ENCODE measurements at places on chromosomes 1 and 21. TPM values are rescaled to one million over a fixed set of nuclear protein-coding genes. Genes with fewer than 3 reads are reported as not detected.

Gene OTUD7B
- total RNA-seq = 18.5 TPM

Gene TP73
- 0.32 TPM for total RNA-seq

Gene CA6
- total RNA-seq = not detected

- H3K27me3 ChIP-seq = no peaks in the 10 kb centered on the region
- H3K4me1 ChIP-seq = peaks cover 4% of the 10 kb centered on the region
- no peak for DNase-seq
- H3K4me3 ChIP-seq = no peak overlapping the region
Measured at GRCh38 chr1:25522031-25522655, 21.3 kb upstream of the LDLRAP1 start.

DNA sequence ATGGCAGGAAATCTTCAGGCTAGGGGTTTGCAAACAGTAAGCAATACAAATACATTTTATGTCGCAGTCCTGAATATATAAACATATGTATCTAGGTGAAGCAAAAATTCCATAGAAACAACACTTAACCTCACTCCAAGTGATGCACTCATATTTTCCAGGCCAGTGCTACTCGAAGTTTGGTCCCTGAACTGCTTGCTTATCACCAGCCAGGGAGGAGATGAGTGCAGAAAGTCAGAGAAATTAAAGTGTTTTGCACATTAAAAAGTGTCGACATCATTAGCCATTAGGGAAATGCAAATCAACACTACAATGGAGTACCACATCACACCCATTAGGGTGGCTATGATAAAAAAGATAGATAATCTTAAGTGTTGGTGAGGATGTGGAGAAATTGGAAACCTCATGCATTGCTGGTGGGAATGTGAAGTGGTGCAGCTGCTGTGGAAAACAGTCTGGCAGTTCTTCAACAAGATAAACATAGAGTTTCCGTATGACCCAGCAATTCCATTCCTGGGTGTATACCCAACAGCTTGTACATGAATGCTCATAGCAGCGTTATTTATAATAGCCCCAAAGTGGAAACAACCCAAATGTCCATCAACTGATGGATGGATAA, 70.5 kb upstream of the CSF1 start:
- H3K4me3 ChIP-seq = no peak overlapping the region
- peaks cover 5% of the 10 kb centered on the region for H3K27me3 ChIP-seq
- H3K4me1 ChIP-seq = no peaks in the 10 kb centered on the region
- H3K27ac ChIP-seq = no peak overlapping the region
- no peak for DNase-seq

DNA sequence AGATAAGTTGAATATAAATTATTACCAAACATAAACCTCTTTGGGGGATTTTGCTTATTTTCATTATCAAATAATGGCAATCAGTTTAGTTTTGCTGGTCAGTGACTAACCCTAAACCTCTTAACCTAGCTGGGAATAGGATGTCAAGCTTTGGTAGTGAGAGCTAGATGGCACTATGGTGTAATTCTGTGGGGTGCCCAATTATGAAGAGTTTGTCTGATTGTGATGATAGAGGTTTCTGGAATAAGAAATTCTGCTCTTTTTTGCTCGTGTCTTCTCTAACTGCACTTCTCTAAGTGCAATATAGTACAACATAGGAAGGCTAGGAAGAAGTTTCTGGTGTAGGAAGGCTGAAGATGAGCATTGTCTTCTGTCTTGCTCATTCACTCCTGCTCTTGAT, 59.8 kb downstream of the XCL1 start:
- no peak for DNase-seq
- H3K4me3 ChIP-seq = no peak overlapping the region
- no peaks in the 10 kb centered on the region for H3K4me1 ChIP-seq
- H3K36me3 ChIP-seq = no peaks in the 10 kb centered on the region

DNA sequence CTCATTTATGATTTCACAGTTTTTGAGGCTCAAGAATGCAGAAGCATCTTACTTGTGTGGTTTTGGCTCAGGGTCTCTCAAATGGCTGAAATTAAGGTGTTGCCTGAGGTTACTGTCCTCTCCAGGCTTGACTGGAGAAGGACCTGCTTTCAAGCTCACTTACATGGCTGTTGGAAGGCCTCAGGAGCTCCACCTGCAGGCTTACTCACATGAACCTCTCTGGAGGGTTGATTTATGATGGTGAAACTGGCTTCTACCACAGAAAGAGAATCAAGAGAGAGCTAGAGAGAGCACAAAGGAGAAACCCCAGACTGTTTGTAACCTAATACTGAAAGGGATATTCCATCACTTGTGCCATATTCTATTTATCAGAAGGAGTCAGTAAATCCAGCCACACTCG, 6.2 kb upstream of the KCNK2 start:
- no peaks in the 10 kb centered on the region for H3K36me3 ChIP-seq
- no peaks in the 10 kb centered on the region for H3K4me1 ChIP-seq
- peak; percentile 34 for DNase-seq
- no peak overlapping the region for H3K4me3 ChIP-seq
- H3K27ac ChIP-seq = no peak overlapping the region
- H3K27me3 ChIP-seq = peaks cover 19% of the 10 kb centered on the region

- DNase-seq = no peak
- peaks cover 27% of the 10 kb centered on the region for H3K4me1 ChIP-seq
- H3K27ac ChIP-seq = no peak overlapping the region
- H3K36me3 ChIP-seq = no peaks in the 10 kb centered on the region
- H3K27me3 ChIP-seq = no peaks in the 10 kb centered on the region
Measured at GRCh38 chr1:24202987-24203386, 15.9 kb upstream of the IFNLR1 start.

DNA sequence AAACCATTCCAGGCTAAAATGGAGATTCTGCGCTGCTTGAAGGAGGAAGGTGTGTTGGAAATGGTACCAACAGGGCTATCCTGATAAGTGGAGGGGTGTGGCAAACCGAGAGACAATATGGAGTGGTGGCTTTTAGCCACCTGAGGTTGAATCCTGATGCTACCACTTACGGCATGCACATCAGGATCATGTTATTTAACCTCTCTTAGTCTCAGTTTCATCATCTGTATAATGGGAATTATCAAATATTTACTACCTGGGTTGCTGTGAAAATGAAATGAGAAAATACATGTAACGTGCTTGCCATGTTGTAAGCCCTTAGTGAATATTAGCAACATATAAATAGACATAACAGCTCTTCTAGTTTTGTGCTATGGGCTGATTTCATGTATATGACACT, 117.1 kb downstream of the TBX19 start:
- DNase-seq = no peak
- H3K4me3 ChIP-seq = no peak overlapping the region
- peaks cover 12% of the 10 kb centered on the region for H3K4me1 ChIP-seq
- H3K27ac ChIP-seq = no peak overlapping the region
- H3K27me3 ChIP-seq = peaks cover 4% of the 10 kb centered on the region

GRCh38 chr1:8073112-8073855, 47.2 kb upstream of the ERRFI1 start:
- H3K27me3 ChIP-seq = peaks cover 5% of the 10 kb centered on the region
- H3K4me1 ChIP-seq = peaks cover 3% of the 10 kb centered on the region
- no peak for DNase-seq
- no peaks in the 10 kb centered on the region for H3K36me3 ChIP-seq

DNA sequence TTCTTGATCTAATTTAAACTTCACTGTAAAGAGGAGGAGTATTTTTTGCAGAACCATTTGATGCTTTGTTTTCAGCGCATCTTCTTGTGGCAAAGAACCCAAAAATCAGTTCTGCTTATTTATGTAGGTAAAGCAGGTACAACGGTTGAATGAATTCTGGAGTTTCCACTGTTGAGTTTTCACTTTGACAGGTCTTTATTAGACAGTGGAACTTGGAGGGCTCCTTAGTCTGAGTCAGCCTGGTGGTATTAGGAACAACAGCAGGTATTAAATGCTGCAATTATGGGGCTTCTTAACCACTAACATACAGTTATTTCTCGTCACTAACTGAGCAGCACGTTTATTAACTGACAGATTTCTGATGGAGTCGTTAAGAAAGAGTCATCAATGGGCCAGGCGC, 1.2 kb downstream of the LRIG2 start:
- H3K36me3 ChIP-seq = peaks cover 12% of the 10 kb centered on the region
- peaks cover 29% of the 10 kb centered on the region for H3K4me1 ChIP-seq
- H3K4me3 ChIP-seq = peak overlapping the region; percentile 98
- no peaks in the 10 kb centered on the region for H3K27me3 ChIP-seq

- H3K36me3 ChIP-seq = peaks cover 45% of the 10 kb centered on the region
- DNase-seq = no peak
- H3K4me1 ChIP-seq = peaks cover 28% of the 10 kb centered on the region
- H3K27me3 ChIP-seq = no peaks in the 10 kb centered on the region
- peak overlapping the region; percentile 20 for H3K27ac ChIP-seq
- no peak overlapping the region for H3K4me3 ChIP-seq
Measured at GRCh38 chr1:77625250-77625649, 57.2 kb downstream of the ZZZ3 start.

GRCh38 chr1:182149411-182149965, 88.0 kb upstream of the ZNF648 start:
- H3K4me1 ChIP-seq = peaks cover 12% of the 10 kb centered on the region
- no peak overlapping the region for H3K4me3 ChIP-seq
- H3K27me3 ChIP-seq = no peaks in the 10 kb centered on the region
- peak overlapping the region; percentile 78 for H3K27ac ChIP-seq
- H3K36me3 ChIP-seq = no peaks in the 10 kb centered on the region

DNA sequence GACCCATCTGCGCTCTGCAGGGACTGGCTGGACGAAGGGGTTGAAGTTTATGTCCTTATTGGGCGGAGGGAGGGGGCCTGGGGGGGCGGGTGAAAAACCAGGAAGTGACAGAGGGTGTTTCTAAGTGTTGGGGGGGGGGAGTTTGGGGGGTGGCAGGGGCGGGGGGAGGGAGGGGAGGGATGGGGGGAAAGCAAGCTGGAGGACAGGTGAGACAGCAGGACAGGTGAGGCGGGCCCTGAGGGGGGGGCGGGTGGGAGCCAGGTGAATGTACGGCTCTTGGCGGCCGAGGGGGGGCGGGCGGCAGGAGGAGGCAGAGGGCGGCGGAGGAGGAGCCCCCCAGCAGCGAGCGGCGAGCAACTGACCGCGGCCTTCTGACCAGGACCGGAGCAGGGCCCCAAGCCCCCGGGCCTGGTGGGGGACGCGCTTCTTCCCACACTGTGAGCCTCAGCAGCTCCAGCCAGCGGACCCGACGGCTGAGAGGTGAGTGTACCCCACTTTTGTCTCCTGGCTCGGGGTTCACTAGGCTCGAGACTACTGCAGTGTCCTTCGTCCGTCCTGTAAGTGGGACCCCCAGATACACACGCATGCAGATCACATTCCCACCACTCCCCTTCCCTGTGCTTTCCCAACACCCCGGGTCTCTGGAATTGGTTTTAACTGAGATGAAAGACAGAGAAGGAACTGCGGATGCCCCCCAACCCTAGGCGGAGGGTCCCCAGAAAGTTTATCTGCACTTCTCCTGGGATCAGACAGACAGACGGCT, at the start of gene ZBTB7B:
Gene ZBTB7B (plus strand): TSS at position 339 of the 763 bp plus-strand sequence. CDS start 11,859 bp downstream, outside the sequence.
- H3K27me3 ChIP-seq = no peaks in the 10 kb centered on the region
- peaks cover 9% of the 10 kb centered on the region for H3K36me3 ChIP-seq
- peak within 1 kb of the TSS; percentile 96 for H3K27ac ChIP-seq
- peaks cover 55% of the 10 kb centered on the region for H3K4me1 ChIP-seq

DNA sequence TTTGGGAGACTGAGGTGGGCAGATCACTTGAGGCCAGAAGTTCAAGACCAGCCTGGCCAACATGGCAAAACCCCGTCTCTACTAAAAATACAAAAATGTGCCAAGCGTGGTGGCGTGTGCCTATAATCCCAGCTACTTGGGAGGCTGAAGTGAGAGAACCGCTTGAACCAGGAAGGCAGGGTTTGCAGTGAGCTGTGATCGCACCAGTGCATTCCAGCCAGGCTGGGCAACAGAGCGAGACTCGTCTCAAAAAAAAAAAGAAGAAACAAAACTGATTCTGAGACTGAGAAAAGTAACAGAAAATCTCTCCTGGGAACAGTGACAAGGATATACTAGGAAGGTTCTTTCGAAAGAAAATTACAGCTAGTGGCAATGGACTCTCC, 20.9 kb downstream of the USP48 start:
- H3K36me3 ChIP-seq = no peaks in the 10 kb centered on the region
- peaks cover 68% of the 10 kb centered on the region for H3K4me1 ChIP-seq
- no peak overlapping the region for H3K4me3 ChIP-seq
- no peak for DNase-seq
- no peak overlapping the region for H3K27ac ChIP-seq

GRCh38 chr1:227308367-227309336, 9.6 kb downstream of the CDC42BPA start:
- H3K27me3 ChIP-seq = peaks cover 12% of the 10 kb centered on the region
- peaks cover 8% of the 10 kb centered on the region for H3K4me1 ChIP-seq
- H3K4me3 ChIP-seq = no peak overlapping the region
- no peaks in the 10 kb centered on the region for H3K36me3 ChIP-seq

DNA sequence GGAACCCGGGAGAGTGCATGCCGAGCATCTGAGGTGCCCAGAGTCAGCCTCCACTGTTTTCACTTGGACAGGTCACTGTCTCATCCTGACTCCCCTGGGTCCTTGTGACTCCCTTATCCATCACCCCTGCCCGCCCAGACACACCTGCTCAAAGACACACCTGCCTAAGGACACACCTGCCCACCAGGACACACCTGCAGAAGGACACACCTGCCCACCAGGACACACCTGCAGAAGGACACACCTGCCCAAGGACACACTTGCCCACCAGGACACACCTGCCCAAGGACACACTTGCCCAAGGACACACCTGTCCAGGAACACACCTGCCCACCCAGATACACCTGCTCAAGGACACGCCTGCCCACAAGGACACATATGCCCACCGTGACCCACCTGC, 70.8 kb upstream of the ARHGEF16 start:
- H3K27ac ChIP-seq = no peak overlapping the region
- no peaks in the 10 kb centered on the region for H3K36me3 ChIP-seq
- H3K27me3 ChIP-seq = no peaks in the 10 kb centered on the region
- no peaks in the 10 kb centered on the region for H3K4me1 ChIP-seq
- no peak overlapping the region for H3K4me3 ChIP-seq
- no peak for DNase-seq

DNA sequence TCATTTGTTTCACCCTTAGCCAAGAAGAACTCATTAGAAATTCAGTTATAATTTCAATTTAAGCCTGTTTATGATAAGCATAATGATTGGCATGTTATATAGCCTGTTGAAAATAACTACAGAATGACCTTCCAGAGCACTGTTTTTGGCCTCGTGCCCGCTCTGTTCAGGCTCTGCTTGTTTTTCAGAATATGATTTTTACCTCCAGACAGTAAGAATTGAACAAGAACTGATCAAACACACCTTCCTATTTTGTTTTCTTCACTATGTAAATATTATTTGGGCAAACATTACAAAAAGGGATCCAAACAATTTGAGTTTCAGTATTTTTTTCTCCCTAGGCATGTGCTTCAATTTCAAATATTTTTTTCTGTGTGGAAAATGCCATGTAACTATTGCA, 48.1 kb upstream of the ANGPTL1 start:
- H3K36me3 ChIP-seq = peaks cover 11% of the 10 kb centered on the region
- no peaks in the 10 kb centered on the region for H3K4me1 ChIP-seq
- no peak for DNase-seq
- H3K27ac ChIP-seq = no peak overlapping the region
- H3K4me3 ChIP-seq = no peak overlapping the region
